ENCODE measurements at places on chromosomes 3 and 15.

- DNase-seq, result no peak
Observed at GRCh38 chr15:79632457-79632856, 200.3 kb downstream of the MINAR1 start.

DNA sequence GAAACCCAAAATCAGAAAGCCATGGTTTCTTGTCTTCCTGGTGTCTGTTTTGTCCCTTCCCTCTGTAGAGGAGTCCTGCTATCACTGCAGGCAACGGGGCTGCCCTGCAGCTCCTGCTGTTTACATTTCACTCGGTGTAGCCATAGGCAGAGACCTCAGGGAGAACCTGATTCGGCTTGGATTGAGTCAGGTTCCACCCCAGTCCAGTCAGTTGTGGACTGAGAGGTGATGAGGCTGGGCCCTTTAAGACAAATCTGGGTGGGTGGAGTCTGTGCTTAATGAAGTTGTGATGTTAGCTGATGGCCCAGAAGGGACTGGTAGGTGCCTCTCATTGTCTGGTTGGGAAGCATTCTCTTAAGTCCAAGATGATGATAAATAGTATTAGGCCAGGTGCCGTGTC lies 35.7 kb downstream of the FLNB start:
- DNase-seq, result no peak

GRCh38 chr15:22855791-22856190 lies 17.3 kb downstream of the NIPA2 start:
- DNase-seq, result no peak

GRCh38 chr3:51974277-51974962 lies 444 bp upstream of the ABHD14A start:
- no peak for DNase-seq

DNA sequence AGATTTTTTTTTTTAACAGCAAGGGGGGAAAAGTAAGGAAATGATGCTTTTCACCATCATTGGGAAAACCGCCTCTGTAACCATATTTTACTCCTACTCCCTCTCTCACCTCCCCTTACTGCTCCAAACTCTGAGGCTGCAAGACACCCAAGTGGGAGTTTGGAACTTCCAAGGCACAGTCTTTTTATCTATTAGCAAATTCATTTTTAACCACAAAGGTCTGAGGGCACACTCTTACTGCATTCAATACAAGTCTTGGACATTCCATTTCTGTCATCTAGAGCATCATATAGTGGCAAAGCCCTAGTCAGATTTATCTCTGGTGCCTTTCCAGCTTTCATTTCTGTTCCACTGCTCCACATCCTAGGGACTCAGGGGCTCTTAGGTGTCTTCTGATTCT lies 13.2 kb downstream of the FAM162A start:
- DNase-seq, result no peak
